ENCODE measurements at places on chromosomes 2 and 18.
A peak's percentile ranks its signal among the peaks of the same experiment; 100 is the strongest.

- DNase-seq = peak; percentile 36
Measured at GRCh38 chr2:191521608-191522208, 156.2 kb upstream of the NABP1 start.

DNA sequence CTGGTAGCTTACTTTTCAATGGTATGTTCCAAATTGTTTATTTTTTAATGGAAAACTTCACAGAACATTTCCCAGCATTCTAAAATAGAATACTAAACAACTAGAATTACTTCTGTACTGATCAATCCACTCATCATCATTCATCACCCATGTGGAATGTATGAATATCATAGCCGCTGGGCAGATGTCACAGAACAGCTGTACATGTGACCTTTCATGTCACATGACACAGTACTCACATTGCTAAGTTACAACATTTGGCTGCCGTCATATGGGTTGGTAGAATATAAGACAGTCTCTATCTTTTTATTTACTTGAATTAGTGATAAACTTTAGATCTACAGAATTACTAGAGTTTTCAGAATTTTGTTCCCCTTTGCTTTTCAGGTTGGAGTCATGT is 387.6 kb downstream of the ZEB2 start:
- DNase-seq = peak; percentile 33

DNA sequence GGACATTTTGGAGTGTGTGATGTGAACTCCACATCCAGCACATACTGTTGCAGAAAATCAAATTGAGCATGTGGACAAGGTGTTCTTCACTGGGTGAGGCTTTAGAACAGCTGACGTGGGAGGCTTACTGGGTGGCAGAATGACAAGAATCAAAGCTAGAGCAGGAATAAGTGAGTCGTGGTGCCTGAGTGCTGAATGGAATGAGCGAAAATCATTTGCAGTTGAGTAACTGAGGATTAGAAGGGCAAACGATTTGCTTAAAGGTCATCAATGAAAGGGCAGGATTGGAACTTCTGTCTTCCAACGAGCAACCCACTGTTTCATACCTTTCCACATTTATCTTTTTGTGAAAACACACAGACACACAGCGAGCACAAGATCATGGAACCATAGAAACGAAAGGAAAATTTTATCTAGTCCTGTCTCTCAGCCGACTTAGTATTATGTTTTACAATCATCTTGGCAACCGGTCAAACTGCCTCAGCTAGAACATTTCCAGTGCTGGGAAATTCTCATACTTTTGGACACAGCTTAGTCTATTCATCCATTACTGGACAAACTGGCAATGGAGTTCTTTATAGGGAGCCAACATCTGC is 7.2 kb upstream of the DAW1 start:
- no peak for DNase-seq

- no peak for DNase-seq
Measured at GRCh38 chr18:36419900-36420531, 122.5 kb downstream of the FHOD3 start.

GRCh38 chr18:57373017-57373416 is 20.7 kb downstream of the ST8SIA3 start:
- no peak for DNase-seq

Data from fibroblast of skin of back (primary cell).